Left ventricle myocardium inferior (tissue), 1 donor: ENCODE measurements at places on chromosomes 3 and 15. TPM values are rescaled to one million over a fixed set of nuclear protein-coding genes. Genes with fewer than 3 reads are reported as not detected.

DNA sequence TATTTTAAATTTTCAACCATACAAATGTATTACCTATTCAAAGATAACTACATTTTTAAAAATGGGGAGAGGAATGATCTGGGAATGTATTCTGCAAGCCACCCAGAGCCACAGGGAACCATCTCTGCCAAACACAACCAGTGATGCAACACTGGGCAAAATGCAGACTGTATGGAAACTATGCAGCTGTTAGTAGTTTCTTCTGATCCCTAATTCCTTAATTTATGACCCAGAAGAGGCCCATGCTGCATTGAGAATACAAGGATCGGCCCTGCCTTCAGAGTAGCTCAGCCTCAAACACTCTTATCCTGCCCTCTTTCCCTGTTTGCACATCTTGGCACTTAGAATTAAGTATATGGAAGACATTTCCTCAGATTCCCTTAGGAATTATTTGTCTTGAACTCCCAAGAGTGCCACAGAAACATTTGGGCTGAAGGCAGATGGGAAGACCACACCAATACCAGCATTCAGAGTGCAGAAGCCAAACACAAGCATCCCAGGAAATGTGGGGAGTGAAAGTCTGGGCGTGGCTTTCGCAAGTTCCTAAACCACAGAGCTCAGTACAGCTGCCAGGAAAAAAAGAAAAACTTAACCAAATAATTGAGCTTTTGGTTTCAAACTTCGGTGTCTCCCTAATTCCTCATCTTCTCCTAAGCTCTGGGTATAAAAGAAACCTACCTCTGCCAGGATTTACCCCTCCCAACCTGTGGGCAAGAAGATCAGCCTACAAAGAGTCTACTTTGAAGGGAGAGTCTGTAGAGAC lies 5.3 kb downstream of the SNUPN start:
- peaks cover 54% of the 10 kb centered on the region for H3K36me3 ChIP-seq
- H3K4me3 ChIP-seq = peak overlapping the region; percentile 37
- no peaks in the 10 kb centered on the region for H3K27me3 ChIP-seq
- peaks cover 32% of the 10 kb centered on the region for H3K4me1 ChIP-seq
- peak; percentile 29 for DNase-seq

DNA sequence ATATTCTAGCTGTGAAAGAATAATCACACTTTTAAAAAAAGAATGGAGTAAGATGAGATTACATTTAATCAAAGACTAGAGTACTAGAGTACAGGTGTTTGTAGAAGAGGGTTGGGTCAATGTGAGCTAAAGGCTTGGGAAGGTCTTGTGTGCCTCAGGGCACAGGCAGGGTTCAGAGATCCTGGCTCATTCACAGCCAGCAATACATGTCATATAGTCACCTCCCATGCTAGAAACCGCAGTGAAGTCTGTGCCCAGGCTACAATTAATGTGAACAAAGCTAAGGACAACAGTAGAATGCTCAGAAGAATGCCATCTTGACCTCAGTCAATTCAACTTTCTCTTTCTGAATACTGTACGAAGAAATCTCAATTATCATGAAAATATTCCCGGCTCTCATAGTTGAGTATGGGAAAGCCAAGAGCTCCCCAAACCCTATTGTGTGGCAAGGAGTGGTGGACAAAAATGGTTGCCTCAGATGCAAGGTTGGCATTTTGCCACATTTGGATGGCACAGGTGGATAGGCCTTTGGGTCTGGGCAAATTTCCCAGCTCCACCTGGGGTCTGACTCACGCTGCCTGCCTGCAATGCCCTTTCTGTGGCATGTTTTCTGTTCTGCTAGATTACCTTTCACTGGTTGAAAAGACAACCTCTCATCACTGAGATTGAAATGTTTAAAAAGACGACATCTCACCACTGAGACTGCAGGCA lies 70.2 kb downstream of the NMD3 start:
- H3K4me1 ChIP-seq = no peaks in the 10 kb centered on the region
- no peak for DNase-seq
- H3K27me3 ChIP-seq = no peaks in the 10 kb centered on the region
- no peaks in the 10 kb centered on the region for H3K36me3 ChIP-seq

GRCh38 chr15:89554247-89554646 lies 21.0 kb upstream of the TICRR start:
- DNase-seq = no peak
- H3K36me3 ChIP-seq = no peaks in the 10 kb centered on the region
- H3K4me1 ChIP-seq = no peaks in the 10 kb centered on the region
- peaks cover 53% of the 10 kb centered on the region for H3K27me3 ChIP-seq
- H3K4me3 ChIP-seq = no peak overlapping the region

- no peaks in the 10 kb centered on the region for H3K4me1 ChIP-seq
- no peak for DNase-seq
- no peak overlapping the region for H3K4me3 ChIP-seq
- no peak overlapping the region for H3K27ac ChIP-seq
These were observed 172.7 kb upstream of the TRIM42 start for GRCh38 chr3:140505213-140505612.

DNA sequence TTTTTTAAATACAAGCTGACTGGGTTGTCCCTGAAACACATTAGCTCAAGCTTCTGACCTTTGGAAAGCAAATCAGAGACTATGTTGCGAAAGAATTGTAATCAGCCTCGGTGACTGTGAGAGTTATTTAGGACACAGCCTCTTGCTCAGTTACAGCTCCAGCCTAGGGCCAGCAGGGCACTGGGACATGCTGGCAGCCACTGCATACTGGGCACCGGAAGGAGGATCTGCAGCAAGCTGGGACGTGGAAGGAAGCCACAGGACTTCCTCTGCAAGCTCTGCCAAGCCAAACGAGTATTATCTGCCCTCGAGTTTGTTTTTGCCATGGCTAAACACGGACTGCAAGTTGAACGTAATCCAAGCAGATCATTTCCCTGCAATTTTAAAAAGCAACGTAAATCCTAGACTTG lies 24.4 kb upstream of the COPG1 start:
- DNase-seq = peak; percentile 86
- peak overlapping the region; percentile 93 for H3K27ac ChIP-seq
- H3K4me3 ChIP-seq = peak overlapping the region; percentile 37
- no peaks in the 10 kb centered on the region for H3K36me3 ChIP-seq

GRCh38 chr3:3068358-3068881 lies 41.8 kb downstream of the IL5RA start:
- no peak overlapping the region for H3K4me3 ChIP-seq
- DNase-seq = no peak
- no peak overlapping the region for H3K27ac ChIP-seq
- no peaks in the 10 kb centered on the region for H3K4me1 ChIP-seq

DNA sequence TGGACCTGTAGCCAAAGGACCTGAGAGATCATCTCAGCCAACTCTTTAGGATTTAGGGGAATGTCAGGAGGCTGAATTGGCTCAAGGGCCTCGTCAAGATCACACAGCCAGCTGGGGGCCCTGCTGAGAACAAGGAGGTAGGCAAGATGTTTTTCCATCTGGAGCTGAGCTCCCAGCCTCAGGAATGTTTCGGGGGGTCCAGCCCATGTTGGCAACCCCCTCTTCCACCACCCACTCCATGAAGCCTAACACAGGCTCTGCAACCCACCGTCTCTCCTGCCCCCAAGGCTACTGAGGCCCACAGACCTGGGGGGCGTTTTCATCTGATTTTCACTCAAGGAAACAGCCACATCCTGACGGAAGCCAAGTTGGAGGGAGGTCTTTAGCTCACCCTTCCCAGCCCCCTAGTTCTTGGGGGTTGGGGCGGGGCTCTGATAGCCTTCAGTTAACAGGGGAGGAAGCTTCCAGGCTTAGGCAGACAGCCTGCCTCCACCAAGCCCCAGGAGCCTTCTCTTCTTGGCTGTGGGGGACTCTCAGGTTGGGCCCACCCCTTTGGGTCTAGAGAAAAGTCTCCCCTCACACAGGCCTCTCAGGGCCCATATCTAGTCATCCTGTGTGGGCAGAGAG lies 48.8 kb downstream of the EPHB3 start:
- H3K4me3 ChIP-seq = no peak overlapping the region
- H3K36me3 ChIP-seq = no peaks in the 10 kb centered on the region
- H3K4me1 ChIP-seq = no peaks in the 10 kb centered on the region
- H3K27ac ChIP-seq = no peak overlapping the region
- no peak for DNase-seq

- H3K4me3 ChIP-seq = no peak overlapping the region
- H3K4me1 ChIP-seq = peaks cover 3% of the 10 kb centered on the region
- no peak for DNase-seq
- H3K27ac ChIP-seq = no peak overlapping the region
These were observed 8.5 kb downstream of the BFSP2 start for GRCh38 chr3:133408366-133408765.

DNA sequence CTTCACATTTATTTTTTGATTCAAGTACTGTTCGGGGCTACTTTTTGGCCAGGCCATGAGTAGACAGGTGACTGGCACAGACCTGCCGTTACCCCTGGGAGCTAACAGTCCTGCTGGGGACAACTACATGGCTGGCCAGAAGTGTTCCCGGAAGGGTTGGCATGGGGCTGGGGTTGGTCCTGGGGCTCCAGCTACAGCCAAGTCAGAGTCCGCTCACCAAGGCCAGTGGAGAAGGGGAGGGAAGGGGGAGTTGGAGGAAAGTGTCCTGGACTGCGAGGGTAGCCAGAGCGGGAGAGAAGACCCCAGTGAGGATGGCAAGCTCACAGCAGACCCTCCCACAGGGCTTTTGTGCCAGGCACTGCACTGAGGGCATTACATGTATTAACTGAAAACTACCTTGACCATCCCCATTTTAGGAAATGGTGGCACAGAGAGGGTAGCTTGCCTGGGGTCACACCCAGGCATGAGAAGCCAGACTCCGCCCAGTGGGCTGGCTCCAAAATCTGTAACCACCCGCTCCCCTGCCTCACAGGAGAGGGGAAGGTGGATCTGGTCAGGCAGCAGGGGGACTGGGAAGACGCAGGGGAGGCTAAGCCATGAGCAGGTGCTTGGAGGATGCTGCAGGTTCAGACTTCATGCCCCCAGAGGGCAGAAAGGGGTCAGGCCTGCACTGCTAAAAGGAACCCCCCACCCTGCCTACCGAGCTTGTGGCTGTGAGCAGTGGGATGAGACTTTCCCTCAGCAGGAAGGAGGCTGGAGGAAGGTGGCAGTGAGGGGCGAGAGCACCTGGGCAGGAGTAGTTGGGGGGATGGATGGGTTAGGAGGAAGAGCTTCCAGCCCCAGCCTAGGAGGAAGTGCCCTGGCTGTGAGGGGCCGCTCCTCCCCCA lies 38.3 kb upstream of the ESYT3 start:
- peaks cover 96% of the 10 kb centered on the region for H3K4me1 ChIP-seq
- DNase-seq = peak; percentile 54
- H3K27me3 ChIP-seq = no peaks in the 10 kb centered on the region
- peak overlapping the region; percentile 76 for H3K27ac ChIP-seq
- H3K36me3 ChIP-seq = peaks cover 49% of the 10 kb centered on the region

DNA sequence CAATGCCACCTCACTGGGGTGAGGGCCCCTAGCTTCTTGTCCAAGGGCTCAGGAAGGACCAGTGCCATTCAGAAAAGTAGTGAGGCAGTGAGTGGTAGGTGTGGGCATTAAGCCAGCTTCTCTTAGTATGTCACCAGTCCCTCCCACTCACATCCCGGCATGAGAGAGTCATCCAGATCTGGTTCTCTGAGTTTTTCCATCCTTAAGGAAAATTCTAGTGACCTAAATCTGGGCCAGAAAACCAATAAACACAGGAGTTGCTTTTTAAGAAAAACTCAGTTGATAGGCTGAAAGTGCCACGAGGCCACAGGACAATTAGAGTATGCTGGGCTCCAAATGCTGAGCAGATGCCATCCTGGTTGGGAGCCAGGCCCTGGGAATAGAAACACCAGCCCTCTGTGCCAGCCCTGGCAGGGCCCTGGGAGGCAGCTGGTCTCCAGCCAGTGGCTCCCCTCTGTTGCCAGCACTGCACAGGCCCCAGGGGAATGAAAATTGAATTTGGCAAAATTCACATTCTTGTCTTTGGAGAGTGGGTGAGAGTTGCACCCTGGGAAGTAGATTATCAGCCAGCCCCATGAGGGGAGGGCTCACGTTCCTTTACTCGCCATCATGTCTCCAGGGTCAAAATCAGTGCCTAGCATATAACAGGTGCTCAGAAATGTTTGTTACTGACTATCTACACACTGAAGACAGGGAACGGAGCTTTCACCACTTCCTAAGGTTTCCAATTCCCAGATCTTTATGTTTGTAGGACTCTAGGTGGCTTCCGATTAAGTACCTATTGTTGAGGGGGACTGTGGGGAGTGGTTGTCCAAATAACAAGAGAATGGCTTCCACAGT lies 52.8 kb downstream of the FAM43A start:
- H3K36me3 ChIP-seq = peaks cover 3% of the 10 kb centered on the region
- peak overlapping the region; percentile 43 for H3K27ac ChIP-seq
- peaks cover 33% of the 10 kb centered on the region for H3K4me1 ChIP-seq
- DNase-seq = peak; percentile 77
- no peak overlapping the region for H3K4me3 ChIP-seq

DNA sequence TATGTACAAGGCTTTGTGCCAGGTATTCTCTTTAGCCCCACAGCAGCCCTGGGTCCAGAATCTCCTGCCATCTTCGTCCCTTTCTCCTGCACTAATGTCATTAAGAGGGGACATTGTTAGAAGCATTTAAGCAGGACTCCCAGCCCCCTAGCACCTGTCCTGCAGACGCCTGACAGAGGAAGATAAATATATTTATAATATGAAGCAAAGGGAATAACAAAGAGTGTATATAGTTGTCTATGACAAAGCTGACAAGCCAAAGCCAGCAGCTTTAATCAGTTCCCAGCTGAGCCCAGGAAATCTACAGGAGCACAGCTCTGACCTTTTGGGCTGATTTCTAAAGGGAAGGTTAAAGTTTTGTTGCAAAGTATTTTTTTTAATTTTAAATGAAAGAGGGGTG lies 96.0 kb downstream of the MEGF11 start:
- H3K27me3 ChIP-seq = peaks cover 65% of the 10 kb centered on the region
- no peak overlapping the region for H3K27ac ChIP-seq
- no peaks in the 10 kb centered on the region for H3K4me1 ChIP-seq

GRCh38 chr3:37910671-37911400 lies 49.2 kb downstream of the CTDSPL start:
- peak overlapping the region; percentile 18 for H3K27ac ChIP-seq
- H3K4me1 ChIP-seq = peaks cover 37% of the 10 kb centered on the region
- H3K27me3 ChIP-seq = no peaks in the 10 kb centered on the region
- DNase-seq = no peak

GRCh38 chr3:12708584-12709192 lies 44.8 kb upstream of the RAF1 start:
- H3K27ac ChIP-seq = no peak overlapping the region
- no peaks in the 10 kb centered on the region for H3K27me3 ChIP-seq
- no peak overlapping the region for H3K4me3 ChIP-seq
- H3K4me1 ChIP-seq = peaks cover 23% of the 10 kb centered on the region
- DNase-seq = peak; percentile 34

GRCh38 chr3:111087924-111088469 lies 16.4 kb downstream of the NECTIN3 start:
- no peak overlapping the region for H3K27ac ChIP-seq
- H3K27me3 ChIP-seq = no peaks in the 10 kb centered on the region
- H3K36me3 ChIP-seq = no peaks in the 10 kb centered on the region
- DNase-seq = no peak

The CADPS gene
- total RNA-seq = 25.0 TPM

The REC114 gene
- 1.4 TPM for total RNA-seq

The ARPC4 gene
- 52.9 TPM for total RNA-seq

The CXCR6 gene
- total RNA-seq = 0.33 TPM

The SAMD7 gene
- total RNA-seq = not detected

The STAB1 gene
- total RNA-seq = 67.2 TPM

The THBS1 gene
- 47.4 TPM for total RNA-seq
